Activated T-cell treated with anti-CD3 and anti-CD28 coated beads for 4 hours (primary cell): ENCODE measurements at places on chromosomes 12 and 14.

DNA sequence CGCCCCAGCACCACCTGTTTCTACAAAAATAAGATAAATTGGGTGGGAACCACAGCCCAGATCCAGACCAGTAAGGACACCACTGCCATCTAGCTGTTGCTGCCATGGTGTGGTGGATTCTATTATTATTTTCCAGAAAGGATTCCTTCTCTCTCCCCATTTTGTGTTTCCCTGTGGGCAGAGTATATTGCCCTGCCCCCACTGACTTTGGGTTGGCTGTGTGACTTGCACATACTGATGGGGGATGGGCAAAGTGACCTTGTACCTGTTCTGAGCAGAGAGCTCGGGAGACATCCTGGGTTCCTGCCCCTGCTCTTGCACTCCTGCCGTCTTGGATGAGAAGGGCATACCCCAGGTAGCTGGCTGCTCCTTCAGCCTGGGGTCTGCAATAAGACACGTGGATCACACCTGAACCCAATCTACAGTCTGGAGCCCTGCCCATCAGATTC lies 24.3 kb downstream of the MOAP1 start:
- no peak for DNase-seq

GRCh38 chr14:67170660-67171059 lies 18.6 kb upstream of the GARIN2 start:
- no peak for DNase-seq

DNA sequence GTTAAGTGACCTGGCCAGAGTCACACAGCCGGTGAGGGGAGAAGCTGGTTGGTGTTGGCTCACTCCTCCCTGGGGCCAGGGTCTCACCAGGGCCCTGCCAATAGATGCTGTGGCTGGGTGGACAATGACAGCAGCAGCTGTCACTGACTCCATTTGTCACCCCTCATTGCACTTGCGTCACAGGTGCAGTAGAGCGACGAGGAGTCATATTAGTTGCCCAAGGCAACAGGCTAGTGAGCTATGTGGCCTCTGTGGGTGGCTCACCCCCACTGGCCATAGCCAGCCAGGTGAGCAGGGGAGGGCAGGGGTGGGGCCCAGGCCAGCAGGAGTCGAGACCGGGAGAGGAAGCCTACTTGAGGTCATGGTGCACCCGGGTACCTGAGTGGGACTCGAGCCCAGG lies 9.7 kb downstream of the SLC25A47 start:
- DNase-seq, result no peak

- no peak for DNase-seq
Measured at GRCh38 chr14:69246331-69246730, 13.6 kb upstream of the GALNT16 start.

GRCh38 chr14:68261092-68261842 lies 441.7 kb downstream of the RAD51B start:
- DNase-seq, result no peak

DNA sequence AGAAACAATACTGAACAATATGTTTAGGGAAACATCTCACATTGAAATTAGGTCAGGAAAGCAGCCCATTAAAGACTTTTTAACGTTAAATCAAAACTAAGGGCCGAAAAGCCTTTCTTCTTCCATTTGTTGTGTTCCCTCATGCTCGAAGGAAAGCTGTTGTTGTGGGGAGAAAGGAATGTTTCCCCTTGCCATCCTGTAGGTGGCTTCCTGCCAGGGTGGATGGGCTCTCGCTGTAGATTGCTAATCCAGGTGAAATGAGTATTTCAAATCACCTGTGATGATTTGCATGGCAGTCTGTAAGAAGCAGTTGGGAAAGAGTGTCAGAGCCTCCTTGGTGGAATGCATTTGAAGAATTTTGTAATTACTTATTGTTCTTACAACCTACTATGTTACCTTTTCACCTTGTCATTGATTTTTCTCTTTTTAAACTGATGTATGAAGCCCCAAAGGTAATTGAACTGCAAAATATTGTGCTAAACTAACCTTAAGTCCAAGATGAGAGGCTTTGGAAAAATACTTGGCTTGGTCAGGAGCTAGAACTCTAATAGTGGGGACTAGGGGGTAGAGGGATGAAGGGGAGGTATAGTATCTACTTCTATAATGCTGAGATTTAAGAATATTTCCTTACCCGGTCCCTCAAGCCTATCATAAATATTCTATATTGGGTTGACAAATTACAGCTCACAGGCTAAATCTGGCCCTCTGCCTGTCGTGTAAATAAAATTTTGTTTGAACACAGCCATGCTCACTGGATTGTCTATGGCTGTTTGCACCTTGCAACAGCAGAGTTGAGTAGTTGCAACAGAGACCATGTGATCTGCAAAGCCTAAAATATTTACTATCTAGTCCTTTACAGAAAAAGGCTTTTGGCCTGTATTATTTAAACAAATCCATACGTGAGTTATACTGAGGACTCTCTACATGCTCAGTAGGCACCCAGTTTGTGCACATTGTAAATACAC lies 7.7 kb upstream of the DCP1B start:
- DNase-seq, result no peak

DNA sequence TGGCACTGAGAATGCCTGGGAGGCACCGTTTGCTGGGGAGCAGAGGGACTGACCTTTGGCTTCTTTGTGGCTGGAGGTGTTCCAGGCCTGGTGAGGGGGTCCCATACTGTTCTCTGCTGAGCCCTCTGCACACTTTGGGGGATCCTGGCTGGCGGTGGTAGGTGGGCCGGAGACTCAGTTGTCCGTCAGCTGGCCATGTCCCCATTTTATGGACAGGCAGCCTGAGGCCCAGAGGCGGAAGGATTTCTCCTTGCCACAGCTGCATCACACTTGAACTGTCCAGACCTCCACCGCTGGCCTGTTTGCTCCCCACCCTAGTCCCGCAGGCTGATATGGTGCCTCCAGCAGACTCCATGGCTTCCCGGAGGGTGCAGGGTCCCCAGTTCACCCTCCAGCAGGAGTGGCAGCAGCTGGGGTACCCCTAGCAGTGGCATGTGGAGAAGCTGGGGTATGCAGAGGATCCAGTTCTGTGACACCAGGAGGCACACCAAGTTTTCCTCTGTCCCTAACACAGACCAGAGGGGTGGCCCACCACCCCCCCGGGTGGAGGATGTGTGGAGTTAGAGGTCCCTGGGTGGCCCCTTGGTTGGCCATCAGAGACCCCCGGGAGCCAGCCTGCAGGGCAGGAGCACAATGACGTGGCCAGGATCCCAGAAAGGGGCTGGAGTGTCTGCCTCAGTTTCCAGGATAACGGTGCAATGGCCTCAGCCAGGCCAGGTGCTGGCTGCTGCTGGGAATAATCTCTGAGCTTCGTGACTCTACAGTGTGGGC lies 14.8 kb downstream of the SLC25A29 start:
- DNase-seq, result no peak

GRCh38 chr12:68530965-68531364 lies 79.7 kb upstream of the RAP1B start:
- DNase-seq, result no peak

GRCh38 chr12:65823513-65824375 lies 539 bp upstream of the HMGA2 start:
- no peak for DNase-seq

DNA sequence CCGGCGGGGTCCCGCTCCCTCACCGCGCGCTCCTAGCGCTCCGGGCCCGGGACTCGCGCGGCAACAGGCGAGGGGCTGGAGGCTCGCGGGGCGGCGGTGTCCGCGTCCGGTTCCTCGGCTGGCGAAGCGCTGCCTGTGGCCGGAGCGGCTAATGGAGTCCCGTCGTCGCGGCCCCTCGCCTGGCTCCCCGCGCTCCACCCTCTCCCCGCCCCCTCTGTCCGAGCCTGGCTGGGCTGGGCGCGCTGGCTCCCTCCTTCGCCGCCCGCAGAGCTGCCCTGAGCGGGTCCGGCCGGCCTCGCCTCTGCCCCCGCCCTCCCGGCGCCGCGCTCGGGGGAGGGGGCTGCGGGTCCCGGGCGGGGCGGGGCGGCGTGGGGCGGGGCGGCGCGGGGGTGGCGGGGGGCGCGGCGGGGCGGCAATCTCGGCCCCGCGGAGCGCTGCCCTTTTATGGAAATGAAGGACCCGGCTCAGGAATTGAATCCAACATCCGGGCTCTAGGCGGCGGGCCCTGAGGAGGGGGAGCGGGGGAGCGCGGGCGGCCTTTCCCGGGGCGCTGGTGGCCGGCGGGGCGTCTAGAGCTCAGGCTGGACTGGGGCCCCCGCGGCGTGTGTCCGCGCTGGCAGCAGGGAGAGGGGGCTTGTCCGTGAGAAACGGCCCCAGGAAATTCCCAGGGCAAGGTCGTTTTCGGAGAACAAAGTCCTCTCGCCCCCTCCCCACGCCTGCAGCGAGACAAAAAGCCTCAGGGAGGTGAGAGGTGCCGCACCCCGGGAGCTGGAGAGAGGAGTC lies at the start of gene FERMT2:
Gene FERMT2, minus strand, starts transcription at position 153 of the 783 bp plus-strand sequence. CDS start 482 bp downstream, outside the sequence.
- DNase-seq, result no peak

DNA sequence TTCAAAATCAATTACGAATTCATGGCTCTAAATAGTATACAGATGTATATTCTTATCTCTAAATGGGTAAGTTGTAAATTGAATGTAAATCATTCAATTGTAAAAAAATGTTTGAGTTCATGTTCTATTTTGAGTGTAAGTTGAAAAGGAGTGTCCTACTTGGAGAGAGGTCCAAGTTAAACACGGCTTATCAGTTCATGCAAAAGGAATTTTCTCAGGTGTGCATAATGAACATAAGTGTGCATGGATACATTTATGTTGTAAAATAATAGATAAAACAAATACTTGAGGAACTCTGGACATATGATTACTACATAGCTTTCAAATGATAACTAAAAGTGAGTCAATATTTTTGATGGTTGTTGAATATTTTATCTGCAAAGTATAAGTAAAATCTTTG lies 79.5 kb downstream of the PPFIA2 start:
- DNase-seq, result no peak

- DNase-seq, result no peak
Measured at GRCh38 chr12:16358878-16359277, 11.4 kb downstream of the MGST1 start.

DNA sequence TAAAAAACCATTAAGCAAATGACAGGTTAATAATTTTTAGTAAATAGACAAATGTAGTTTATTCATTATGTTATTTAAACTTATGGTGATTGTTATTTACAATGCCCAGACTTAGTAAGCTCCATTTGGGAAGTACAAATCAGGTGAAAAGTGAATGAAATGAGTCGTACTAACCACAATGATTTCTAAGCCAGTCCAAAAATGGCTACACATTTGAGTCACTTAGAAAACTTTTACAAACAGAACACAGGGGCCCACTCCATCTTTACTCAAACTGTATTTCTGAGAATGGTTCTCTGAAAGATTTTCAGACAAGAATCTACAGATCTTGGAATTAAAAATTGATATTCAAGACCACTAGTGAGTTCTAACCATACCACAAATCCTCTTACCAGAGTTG lies 653.3 kb upstream of the MIS18BP1 start:
- DNase-seq, result no peak

DNA sequence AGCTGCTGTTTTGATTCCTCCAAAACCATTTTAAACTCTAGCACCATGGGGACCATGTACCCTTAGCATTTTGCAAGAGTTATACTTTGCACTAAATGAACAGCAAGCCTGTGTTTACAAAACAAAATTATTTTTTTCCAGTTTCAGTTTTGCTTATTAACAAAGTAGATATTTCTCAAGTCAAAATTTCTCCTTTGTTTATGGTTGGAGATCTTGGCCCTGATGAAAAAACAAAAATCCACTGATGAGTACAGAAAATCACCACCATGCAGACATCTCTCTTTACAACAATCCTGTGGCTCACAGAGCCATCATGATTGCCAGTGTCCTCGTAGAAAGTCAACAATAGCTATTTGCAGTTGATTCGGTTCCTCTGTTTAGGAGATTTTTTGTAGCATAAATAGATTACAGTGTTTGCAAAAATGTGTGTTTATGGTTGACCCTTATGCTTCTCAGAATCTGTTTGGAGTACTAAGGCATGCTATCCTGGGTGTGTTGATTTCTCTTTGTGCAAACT lies 201.1 kb upstream of the NUDT4 start:
- no peak for DNase-seq
